ENCODE measurements at places on chromosomes 4 and X.
A peak's percentile ranks its signal among the peaks of the same experiment; 100 is the strongest.

DNA sequence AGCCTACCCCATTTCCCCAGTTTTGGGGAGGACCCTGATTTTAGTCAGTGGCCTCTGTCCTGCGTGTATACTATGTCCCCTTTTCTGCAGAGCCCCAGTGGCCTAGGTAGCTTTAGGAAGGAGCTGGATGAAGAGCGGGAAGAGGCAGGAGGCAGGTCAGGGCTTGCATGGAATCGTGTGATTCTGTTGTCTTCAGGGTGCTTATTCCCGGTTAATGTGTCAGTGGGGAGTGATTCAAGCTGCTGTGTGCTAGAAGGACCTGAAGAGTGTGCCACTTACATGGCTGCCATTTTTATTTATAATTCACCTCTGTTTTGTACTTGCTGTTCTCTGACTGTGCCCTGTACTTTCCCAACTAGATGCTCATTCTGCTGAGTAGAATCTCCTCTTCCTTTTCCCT, 127.3 kb upstream of the AMOT start:
- DNase-seq: no peak

- no peak for DNase-seq
Observed at GRCh38 chr4:148649652-148650331, 207.6 kb upstream of the NR3C2 start.

DNA sequence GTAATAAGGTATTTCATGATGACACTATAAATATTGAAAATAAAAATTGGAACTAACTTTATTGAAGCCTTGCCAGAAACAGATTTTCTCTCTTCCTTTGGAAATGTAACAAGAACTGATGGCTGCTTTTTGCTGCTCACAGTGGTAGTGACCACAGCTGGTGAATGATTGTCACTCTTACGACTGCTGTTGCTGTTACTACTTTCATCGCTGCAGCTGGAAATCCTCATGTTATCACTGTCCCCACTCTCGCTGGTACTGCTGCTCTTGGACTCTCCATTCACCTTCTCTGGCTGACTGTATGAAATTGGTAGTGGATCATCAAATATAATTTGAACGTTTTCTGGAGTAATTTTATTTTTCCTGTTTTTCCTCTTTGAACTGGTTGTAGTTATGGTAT, 28.5 kb upstream of the COX18 start:
- DNase-seq: no peak

DNA sequence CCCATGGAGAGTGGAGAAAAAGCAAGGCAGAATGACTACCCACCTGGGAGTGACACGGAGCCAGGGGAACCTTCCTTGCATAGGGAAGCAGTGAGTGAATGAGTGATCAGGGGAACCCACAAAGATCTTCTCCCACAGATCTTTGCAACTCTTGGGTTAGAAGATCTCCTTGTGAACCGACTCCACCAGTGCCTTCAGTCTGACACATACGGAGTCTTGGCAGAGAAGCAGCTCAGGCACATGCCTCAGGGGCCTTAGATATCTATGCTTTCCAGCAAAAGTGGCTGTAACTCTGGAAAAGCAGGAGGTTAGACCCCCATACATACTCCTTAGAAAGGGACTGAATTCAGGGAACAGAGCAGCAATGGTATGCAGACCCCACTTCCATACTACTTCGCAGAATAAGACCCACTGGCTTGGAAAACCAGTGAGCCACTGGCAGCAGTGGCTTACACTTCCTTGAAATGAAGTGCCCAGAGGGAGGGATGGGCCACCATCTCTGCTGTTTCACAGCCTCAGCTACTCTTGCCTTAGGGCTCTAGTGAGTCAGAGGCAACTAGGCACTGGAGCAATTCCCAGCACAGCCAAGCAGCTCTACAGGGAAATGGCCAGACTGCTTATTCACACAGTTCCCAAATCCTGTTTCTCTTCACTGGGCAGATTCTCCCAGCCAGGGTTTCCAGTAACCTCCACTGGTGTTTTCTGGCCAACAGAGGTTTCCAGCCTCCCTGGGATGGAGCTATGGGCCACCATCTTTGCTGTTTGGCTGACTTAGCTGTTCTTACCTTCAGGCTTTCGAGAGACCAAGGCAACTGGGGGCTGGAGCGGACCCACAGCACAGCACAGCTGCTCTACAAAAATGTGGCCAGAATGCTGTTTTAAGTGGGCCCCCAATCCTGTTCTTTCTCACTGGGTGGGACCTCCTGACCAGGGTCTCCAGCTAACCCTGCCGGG, 82.8 kb upstream of the TCEAL2 start:
- no peak for DNase-seq

- DNase-seq: no peak
Observed at GRCh38 chr4:69896530-69897116, 34.2 kb upstream of the CSN1S1 start.

DNA sequence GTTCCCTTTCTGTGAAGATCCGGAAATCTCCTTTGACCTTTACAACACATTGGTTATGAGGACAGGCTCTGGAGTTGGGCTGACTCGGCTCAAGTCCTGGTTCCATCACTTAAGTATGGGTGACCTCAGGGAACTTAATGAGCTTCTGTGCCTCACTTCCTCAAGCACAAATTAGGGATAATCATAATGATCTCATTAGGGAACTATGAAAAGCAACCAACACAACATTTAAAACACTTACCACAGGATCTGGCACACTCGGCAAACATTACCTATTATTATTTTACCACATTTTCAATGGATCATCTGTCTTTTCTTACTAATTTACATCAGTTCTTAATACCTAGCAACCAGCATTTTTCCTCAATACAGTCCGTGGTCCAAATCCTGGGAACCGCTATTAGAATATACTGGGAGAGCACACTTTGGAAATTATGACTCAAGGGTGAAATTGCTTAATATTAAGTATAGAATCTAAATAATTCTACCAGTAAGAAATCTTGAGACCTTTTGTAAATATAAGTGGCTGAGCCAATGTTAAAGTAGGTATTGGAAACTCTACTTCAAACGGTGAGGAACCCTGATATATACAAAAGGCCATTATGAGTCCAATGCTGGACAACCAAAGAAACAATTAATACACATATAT, 19.6 kb downstream of the ADGRA3 start:
- no peak for DNase-seq

DNA sequence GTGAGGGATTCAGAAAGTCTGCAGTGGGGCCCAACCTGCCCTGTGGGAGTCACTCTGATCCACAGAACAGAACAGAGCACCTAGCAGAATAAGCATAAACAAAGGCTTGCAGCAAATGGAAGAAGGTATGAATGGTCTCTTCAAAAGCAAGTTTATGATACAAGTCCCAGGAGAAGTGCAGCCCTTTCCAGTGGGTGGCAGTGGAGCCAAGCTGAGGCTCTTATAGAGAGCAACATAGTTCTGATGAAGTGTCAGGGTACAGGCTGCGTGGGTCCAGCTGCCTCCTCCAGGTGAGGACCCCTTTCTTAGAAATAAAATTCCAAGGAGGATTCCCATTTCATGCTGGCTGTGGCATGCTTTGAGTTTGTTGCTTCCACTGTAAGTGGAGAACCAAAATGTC, 88.8 kb upstream of the PAK3 start:
- no peak for DNase-seq

- no peak for DNase-seq
Observed at GRCh38 chrX:11759172-11759460, 1.1 kb downstream of the MSL3 start.

GRCh38 chr4:575281-576141, 584 bp downstream of the TMEM271 start:
- no peak for DNase-seq

DNA sequence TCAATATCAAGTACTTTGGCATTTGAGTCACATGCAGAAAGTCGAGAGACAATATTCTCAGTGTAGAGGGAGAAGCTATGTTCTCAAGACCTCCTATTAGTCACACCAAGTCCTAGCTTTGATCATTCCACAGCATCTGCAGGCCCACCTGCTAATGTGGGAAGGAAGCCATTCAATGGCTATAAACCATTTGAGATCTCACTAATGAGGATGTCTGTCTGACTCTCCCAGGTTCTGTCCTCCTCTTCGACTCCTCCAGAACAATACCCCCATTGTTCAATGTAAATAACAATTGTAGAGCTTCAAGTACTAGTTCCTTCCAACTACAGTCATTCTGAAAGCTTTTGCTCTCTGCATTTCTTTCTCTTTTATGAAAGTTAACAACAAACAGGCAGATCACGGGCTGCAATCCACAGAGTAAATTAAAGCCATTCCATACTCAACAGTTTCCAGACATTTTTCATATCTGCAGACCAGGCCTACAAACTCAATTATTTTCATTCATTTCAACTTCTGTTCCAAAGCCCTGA, 140.2 kb upstream of the EDNRA start:
- no peak for DNase-seq

DNA sequence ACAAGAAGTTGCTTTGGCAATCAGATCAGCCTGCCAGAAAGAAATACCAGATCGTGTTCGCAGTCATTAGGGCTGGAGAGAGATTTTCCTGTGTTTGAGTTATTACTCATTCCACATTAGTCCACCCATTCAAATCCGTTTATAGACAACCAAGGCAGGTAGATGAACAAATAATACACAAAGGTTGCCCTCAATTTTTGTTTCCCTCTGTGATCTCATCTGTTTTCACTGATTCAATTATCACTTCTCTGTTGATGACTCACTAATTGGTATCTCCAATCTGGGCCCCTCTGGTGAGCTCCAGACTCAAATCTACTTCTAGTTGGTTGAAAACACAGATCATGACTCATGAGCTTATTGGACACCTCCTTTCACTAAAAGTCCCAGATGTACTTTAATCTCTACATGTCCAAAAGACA, 54.5 kb downstream of the CHM start:
- DNase-seq: no peak

- peak; percentile 57 for DNase-seq
Observed at GRCh38 chrX:16892504-16893362, 22.6 kb upstream of the RBBP7 start.

DNA sequence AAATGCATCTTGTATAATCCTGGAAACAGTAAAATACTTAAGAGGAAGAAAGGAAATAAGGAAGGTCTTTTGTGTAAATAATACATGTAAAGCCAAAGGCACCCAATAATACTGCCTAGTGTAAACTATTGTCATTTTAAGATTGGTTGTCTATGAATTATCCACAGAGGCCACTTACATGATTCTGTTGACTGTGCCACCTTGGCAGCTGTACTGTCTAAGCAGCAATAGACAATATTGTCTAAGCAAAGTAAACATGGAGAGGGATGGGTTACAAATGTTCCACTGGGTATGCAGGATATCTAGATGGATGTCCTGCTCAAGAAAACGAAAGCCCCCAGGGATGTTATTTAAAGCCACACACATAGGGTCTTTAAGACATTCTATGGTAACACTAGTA, 19.4 kb downstream of the BEND4 start:
- DNase-seq: no peak

GRCh38 chrX:38768079-38768478, 33.2 kb upstream of the MID1IP1 start:
- no peak for DNase-seq

- DNase-seq: no peak
Observed at GRCh38 chr4:149754526-149754925, 61.1 kb downstream of the IQCM start.

- no peak for DNase-seq
Observed at GRCh38 chrX:12412561-12412960, 274.3 kb downstream of the FRMPD4 start.

DNA sequence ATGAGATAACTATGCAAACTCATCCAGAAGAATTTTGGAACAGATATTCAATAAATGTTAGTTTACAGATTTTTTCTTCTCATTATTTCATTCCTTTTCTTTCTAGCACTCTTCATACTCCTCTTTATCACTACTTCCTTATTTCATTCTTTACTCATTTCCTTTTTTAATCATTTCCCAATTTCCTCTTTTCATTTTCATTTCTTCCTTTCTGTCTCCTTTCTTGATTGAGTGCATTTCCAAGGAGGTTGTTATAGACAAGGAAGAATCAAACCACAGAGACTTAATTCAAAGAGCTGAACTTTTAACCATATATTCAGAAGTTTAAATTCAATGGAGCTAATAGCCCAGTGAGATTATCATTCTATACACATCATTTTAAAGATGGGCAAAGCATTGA, 600.7 kb downstream of the ARAP2 start:
- no peak for DNase-seq

DNA sequence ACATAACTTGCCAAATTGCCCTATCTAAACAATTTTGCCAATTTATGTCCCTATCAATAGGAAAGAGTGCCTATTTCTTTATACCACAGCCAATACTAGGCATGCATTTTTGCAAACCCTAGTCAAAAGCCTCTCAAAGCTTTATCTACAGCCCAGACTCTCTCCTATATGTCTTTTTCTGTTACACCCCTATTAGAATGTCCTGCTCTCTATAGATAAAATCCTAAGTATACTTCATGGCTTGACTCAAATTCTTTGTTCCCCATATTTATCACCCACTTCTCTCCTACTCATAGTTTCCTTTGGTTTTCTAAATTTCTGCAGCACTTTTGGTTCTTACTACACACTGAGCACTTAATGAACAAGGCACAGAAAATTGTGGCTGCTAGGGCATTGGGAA, 38.0 kb downstream of the NUP62CL start:
- no peak for DNase-seq

GRCh38 chr4:104494185-104494584, 509 bp downstream of the CXXC4 start:
- DNase-seq: no peak

- DNase-seq: no peak
Observed at GRCh38 chr4:188439641-188440311, 300.5 kb downstream of the TRIML1 start.

GRCh38 chr4:180203349-180203748, 2039.9 kb upstream of the TENM3 start:
- DNase-seq: no peak

DNA sequence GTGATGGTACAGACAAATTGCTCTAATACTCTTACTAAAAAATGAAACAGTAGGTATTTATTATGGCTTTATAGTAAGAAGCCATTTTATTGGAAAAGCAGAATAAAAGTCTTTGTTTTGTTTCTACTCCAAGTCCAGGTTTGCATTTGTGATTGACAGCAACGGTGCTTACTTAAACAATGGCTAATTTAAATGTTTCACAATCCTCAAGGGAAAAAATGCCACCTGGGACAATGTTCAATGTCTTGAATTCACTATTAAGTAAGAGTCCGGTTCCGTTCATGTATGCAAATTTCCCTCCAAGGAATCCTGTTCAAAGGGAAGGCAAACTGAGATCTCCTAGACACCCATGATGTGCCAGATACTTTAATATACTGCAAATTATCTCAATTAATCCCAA, 123.6 kb downstream of the RBM47 start:
- DNase-seq: no peak

DNA sequence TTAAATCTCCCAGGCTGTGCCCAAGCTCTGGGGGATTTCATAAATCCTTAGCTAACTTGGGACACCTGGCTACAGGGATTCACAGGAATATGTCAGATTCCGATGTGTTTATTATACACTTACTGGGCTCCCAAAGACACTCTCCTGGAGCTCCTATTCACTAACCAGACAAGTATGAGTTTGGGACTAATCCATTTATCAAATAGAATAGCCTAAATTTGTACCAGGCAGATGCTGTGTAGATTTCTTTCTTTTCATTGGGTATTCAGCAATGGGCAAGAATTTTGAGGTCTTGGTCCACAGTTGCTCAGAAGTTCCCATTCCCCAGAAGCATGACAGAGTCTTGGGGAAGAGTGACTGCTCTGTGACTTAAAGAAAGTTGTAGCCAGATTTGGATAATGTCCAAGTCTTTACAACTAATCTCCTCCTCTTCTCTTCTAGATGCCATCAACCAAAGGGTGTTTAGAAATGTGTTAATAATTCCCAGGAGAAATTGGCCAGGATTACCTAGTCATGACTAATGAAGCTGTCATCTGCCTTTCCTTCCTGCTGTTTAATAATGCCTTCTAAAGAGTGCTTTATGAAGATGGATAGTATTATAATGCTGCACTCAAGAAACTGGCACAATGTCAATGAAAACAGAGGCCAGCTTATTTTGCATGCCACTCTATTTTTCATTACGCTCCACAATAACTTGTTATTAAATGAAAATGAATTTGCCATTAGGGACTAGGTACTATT, 120.9 kb downstream of the CHIC2 start:
- no peak for DNase-seq
